Activated CD4-positive, alpha-beta T cell treated with anti-CD3 and anti-CD28 coated beads, Interleukin-2, amount 50 U/mL, for 4 hours (primary cell): ENCODE measurements at places on chromosomes 6 and 20.

GRCh38 chr6:156821707-156822106 is 44.5 kb downstream of the ARID1B start:
- DNase-seq, result no peak

GRCh38 chr6:4788953-4789584 is 12.9 kb downstream of the CDYL start:
- no peak for DNase-seq

GRCh38 chr20:37822141-37822601 is 80.8 kb upstream of the VSTM2L start:
- no peak for DNase-seq

GRCh38 chr6:44701637-44702101 is 314.2 kb downstream of the CDC5L start:
- DNase-seq, result no peak

DNA sequence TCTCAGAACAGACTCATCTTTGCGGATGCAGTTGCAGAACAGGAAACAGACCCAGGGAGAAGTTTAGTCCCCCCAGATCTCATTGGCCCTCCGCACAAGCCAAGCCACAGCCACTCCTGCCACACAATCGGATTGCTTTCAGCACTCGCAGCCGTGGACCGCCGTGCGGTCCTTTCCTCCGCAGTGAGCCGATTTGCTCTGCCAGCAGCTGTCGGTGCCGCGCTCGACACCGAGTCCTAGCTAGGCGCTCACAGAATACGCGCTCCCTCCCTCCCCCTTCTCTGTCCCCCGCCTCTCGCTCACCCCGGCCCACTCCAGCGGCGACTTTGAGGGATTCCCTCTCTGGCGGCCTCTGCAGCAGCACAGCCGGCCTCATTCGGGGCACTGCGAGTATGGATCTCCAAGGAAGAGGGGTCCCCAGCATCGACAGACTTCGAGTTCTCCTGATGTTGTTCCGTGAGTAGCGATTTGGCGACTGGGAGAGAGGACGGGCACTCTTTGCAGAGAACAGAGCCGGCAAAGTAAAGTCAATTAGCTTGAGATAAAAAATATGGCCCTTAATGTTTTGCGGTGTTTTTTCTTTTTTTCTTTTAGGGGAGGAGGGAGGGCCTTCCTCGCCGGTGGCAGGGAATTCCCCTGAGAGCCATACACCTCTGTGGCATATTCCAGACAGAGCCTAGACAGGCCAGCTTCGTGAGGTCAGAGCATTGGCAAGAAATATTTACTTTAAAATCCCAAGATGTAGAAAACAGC is at the start of gene LAMP5:
TSS of gene LAMP5 (plus strand) at position 130 of the 753 bp plus-strand sequence. CDS start at position 393, 263 bp downstream.
- DNase-seq, result no peak
